ENCODE measurements at places on chromosomes 11 and 22.

- ATAC-seq, result no peak
Measured at GRCh38 chr11:121376130-121376529, 76.0 kb upstream of the SORL1 start.

- no peak for ATAC-seq
Measured at GRCh38 chr11:71530602-71531001, 3.5 kb downstream of the KRTAP5-7 start.

DNA sequence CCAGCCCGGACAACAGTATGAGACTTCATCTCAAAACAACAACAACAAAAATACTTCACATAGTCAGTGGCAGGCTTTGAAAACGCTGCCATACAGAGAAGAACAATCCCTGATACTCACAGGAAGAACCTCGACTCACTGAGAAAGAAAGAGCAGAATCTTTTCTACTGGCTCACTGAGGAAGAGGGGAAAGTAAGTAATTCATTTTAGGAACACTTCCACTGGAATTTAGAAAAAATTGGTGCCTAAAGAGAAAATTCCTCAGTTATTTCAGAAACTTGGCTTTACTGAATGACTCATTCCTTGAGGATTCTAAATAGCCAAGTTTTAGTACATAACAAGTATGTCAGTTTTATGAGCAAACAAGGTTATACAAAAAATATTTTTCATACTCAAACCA lies 12.3 kb downstream of the NARS2 start:
- no peak for ATAC-seq

DNA sequence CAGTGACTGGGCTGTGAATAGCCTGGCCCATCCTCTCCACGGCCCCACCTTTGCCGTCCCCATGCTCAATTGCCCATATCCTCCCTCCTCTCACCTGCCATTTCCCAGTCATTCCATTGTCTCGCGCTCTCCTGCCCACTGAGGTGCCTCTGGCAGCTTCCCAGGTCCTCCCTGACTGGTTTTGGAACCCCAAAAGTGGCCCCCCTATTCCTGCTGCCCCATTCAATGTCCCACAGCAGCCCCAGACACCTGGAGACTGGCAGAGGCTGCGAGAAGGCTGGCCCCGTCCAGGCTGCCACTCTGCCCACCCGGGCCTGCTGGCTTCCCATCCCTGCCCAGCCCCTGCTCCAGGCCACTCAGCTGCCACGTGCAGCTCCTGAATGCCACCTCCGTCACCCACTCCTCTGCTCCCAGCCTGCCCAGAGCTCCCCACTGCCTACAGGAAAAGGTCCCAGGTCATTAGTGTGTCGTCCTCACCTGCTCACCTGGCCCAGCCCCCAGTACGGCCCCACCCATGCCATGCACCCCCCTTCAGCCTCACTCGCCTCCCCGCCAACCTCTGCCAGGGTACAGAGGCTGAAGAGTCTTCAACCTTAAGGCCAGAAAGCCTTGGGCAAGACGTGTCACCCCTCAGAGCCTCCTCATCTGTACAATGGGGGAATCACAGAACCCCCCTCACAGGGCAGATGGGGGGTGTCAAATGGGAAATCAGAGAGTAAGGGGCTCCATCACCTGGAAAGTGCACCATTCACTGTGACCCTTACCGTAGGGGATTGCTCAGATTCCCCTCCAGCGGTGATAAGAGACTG lies 37.5 kb downstream of the KCNJ4 start:
- no peak for ATAC-seq

- ATAC-seq, result peak; percentile 46
Measured at GRCh38 chr11:3796801-3797328, 489 bp downstream of the NUP98 start.

DNA sequence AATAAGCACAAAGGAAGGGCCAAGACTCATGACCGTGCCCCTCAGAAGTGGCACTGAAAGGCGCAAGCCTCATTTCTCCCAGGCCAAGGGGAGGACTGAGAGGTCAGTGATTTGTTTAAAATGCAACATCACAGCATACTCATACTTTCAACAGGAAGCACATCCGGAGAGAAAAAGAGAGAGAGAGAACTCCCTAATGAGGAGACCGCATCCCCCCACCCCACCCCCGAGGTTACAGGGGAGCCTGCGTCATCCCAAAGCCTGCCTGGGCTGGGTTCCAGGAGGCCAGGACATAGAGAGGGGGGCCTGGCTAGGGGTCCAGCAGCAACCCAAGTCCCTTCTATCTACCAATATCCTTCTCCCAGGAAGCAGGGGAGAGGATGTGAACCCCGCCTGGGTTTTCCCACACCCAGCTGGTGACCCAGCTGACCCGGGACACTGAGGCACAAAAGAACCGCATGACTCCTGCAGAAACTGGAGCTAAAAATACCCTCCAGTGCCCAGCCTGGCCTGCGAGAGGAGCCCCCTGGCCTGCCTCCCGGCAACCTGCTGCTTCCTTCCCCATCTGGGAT lies 3.8 kb downstream of the CSNK1E start:
- no peak for ATAC-seq

- ATAC-seq, result no peak
Measured at GRCh38 chr11:133053124-133053776, 479.1 kb downstream of the OPCML start.

DNA sequence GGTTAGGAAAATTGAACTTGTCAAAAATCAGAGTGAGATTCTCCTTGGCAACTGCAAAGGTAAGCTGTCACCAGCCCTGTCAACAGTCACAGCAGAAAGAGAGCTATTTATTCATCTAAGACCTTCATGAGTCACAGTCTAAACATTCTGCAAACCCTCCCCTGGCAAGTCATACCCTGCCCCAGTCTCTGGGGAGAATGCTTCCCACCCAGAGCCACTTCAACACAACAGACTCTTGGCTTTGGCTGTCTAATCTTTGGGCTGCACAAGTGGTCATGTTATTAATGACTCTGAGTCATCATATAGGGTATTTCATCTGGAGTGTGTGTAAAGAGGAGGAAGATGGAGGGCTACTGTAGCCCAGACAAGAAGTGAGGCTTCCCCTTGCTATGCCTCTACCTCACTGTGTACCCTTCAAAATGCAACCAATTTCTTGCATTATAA lies 153.4 kb downstream of the CCDC34 start:
- ATAC-seq, result peak; percentile 95

- peak; percentile 51 for ATAC-seq
Measured at GRCh38 chr11:67373648-67374570, 511 bp upstream of the CLCF1 start.

DNA sequence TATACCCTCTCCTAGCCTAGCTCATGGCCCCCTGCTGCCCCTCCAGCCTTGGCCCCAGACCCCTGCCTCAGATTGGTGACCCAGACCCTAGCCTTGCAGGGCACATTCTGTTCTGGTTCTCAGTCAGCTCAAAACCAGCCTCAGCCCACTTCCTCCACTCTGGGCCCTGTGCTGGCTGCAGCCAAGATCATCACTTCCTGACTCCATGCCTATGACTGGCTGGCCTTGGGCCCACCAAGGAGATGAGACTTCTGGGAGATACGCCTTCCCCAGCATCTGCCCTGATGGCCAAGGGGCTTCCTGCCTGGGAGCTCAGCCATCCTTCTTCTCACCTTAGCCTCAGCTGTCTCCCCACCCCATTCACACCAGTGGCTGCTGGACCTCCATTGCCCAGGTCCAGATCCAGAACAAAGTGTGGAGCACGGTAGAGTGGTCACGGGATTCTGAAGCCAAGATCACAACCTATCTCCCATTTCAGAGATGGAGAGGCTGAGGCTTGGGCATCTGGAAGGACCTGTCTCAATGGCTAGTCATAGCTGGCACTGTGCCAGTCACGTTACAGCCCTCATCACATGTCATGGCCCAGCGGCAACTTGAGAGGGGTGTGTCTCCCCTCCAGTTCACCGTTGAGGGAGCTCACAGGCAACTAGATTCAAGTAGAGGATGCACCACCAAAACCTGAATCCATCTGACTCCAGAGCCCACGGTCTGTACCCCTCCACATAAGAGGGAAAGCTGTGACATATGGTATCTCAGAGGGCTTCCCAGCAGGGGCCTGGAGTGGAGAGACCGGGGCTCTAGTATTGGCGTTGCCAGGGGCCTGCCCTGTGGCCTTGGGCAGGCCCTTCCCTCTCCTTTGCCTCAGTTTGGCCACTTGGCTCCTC lies 43.0 kb upstream of the KLHL35 start:
- peak; percentile 25 for ATAC-seq

- ATAC-seq, result no peak
Measured at GRCh38 chr11:86192519-86193257, 51.9 kb upstream of the EED start.

GRCh38 chr11:122720107-122720881 lies 64.8 kb downstream of the UBASH3B start:
- ATAC-seq, result peak; percentile 86

DNA sequence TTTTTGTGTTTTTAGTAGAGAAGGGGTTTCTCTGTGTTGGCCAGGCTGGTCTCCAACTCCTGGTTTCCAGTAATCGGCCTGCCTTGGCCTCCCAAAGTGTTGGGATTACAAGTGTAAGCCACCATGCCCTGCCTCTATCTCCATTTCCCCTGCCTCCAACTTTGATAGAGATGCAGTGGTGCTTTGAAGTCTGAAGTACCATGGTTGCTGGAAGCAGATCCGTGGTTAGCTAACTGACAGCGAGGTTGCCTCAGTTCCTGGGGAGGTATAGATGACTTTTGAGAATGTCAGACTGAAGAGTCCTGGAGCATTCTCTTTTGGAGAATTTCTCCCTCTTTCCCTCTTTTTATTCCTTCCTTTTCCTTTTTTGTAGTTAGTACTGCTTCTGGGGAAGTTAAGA lies 111.5 kb upstream of the RRM1 start:
- ATAC-seq, result no peak

- no peak for ATAC-seq
Measured at GRCh38 chr22:49097966-49098365, 729.7 kb downstream of the BRD1 start.

DNA sequence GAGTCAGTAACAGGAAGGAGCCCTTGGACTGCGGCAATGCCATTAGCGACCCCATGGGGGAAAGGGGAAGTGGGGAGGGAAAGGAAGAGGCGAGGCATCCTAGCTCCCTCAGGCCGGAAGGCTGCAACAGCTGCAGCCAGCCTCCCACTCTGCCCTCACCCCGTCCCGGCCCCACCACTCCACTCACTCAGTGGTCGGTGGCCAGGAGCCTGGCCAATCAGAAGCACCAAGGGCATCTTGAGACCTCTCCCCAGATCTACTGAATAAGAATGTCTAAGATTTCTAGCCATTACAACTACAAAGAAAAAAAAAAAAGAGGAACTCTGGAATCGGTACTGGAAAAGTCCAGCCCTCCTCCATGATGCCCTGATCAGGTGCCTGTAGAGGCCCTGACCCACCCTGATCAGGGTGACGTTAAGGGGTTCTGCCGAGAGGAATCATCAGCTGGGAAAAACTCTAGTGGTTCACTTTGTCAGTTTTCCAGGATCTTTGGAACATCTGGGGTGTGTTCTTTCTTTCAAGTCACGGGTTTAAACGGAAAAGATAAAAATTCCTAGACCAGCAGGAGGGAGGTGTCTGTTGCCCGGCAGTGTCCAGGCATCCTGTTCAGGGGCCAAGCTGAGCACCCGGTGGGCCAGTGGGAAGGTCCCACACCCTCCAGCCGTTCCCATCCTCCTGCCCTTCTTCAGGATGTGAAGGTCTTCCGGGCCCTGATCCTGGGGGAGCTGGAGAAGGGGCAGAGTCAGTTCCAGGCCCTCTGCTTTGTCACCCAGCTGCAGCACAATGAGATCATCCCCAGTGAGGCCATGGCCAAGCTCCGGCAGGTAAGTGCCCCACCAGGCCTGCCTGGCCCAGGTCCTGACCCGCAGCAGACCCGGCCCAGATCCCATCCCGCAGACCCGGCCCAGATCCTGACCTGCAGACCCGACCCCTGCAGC lies 14.4 kb downstream of the OAF start:
- ATAC-seq, result peak; percentile 17

DNA sequence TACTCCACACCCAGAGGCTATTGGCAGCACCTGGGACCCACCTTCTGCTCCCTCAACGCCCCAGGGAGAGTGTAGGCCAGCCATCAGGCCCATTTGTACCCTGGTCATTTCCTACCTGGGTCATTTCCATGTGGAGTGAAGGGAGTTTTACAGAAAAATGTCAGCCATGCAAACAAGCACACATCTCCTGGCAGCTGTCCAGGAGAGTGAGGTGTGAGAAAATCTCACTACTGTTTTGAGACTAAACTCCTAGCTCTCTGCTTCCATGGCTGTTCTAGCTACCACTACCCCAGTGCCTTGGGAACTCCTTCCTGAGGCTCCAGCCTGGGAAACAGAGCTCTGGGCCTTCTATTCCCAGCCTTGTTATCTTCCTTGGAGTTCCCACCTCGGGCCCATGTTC lies 2.8 kb upstream of the TMPRSS13 start:
- no peak for ATAC-seq

- ATAC-seq, result no peak
Measured at GRCh38 chr22:29106839-29107238, 34.0 kb downstream of the KREMEN1 start.

GRCh38 chr11:36195496-36196354 lies 93.5 kb downstream of the COMMD9 start:
- no peak for ATAC-seq

DNA sequence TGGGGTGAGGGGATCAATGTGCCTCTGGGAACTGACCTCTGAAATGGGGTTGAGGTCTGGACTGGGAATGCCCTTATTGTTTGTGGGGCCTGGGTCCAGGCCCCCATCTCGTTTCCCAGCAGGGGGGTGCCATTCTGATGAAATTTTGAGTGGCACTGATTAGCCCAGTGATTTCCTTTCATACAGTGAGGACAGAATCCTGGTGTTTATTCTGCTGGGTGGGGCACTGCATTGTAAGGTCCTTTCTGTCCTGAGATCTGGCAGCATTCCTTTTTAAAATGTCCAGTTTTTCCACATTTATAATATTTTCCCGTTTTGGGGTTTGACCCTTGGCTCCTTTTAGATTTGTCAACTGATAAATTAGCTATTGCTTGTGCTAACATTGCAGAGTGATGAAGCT lies 27.1 kb downstream of the OR10A6 start:
- no peak for ATAC-seq

DNA sequence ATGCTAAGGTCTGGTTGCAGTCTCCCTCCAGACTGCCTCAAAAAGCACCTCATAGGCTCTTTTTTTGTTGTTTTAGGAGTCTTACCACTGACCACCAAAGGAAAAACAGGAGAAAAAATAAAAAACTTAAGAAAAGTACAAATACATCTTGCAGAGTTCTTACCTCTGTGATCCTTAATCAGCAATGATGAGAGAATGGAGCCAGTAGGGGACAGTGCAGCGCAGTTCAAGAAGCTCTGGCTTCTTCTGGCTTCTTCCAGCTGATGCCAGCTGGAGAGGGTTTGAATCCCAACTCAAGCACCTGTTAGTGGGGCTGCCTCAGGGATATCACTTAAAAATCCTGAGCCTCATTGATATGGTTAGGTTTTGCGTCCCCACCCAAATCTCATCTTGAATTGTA lies 223.3 kb upstream of the ISX start:
- ATAC-seq, result no peak

- ATAC-seq, result no peak
Measured at GRCh38 chr22:20973634-20974286, 6.7 kb downstream of the AIFM3 start.

GRCh38 chr11:45110562-45110961 lies 35.9 kb upstream of the PRDM11 start:
- ATAC-seq, result peak; percentile 74

DNA sequence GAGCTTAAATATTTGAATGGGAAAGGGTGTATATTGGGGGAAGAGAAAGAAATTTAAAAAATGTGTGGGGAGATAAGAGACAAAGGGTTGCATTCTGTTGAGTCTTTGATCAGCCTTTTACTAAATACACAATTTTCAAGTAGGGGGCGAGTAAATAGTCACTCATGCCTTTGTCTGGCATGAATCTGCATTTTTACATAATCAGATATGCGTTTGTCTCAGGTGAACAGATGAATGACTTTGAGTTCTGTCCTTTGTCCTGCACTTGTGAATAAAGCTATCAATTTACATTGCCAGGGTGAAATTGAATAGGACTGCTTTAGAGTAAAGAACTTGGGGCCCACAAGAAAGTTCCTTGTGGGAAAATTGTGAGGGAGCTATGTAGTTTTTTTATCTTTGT lies 523.6 kb upstream of the LUZP2 start:
- ATAC-seq, result no peak
